ENCODE measurements at places on chromosomes 16 and 17. TPM values are rescaled to one million over a fixed set of nuclear protein-coding genes. Genes with fewer than 3 reads are reported as not detected.

DNA sequence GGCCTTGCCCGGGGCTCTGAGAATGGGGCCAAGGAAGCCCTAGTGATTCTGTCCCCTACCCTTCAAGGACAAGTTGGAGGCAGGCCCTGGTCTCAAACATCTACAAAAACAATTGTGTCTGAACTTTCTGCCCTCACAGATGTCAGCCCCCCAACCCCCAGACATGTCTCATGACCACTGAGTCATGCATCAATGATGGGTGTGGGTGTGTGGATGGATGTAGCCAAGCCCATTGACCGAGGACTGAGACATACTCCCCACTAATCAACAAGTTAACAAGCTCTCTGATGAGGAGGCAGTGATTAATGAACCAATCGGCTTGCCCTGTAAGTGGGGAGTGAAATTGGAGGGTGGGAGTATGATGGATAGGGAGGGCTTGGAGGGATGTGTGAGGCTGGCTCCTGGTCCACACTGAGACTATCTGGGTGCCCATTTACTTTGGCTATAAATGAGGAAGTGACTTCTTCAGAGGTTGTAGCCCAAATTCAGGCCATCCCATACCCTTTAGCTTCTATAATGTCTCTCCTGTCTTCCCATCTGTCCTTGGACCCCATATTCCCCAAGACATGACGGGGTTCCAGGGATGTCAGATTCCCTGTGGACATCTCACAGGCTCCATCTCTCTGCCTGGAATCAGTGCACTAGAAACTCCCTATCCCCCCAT, 97.1 kb upstream of the TMEM97 start:
- no peak for DNase-seq

Gene KRTAP3-1
- not detected for total RNA-seq

DNA sequence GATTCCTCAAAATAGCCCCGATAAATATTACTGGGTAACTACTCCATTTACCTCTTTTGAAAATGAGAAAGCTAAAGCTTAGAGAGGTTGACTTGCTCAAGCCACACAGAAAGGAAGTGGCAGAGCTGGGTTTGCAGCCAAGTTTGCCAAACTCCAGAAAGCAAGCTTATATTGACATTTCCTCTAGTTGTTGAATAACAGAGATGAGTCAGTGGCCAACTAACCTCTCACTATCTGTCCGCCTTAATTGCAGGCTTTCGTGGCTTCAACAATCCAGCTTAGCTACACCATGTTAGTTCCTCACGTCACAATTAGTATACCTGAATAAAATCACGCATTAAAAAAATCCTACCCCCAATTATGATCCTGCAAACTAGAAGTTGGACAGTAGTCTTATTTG, 151.7 kb downstream of the CNTNAP4 start:
- DNase-seq, result no peak

DNA sequence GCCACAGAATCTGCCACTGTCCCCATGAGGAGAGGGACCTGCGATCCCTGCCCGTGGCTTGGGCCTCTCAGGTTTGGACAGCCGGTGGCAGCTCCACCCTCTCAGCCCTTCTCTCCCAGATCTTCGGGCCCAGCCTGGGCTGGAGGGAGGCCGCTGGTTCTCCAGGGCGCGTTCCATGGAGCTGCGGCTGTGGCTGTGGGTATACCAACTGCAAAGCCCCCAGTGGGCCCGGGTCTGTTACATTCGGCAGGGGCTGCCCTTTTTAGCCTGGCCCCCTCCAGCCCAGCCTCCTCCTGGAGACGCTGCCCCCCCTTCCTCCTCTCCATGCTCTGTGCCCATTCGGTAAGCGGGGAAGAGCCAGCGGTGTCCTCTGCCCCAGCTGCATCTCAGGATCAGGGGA, 64.7 kb upstream of the ZNF469 start:
- no peak for DNase-seq

Gene RAD51C
- 10.4 TPM for total RNA-seq

GRCh38 chr17:72989074-72989610, 103.3 kb downstream of the SLC39A11 start:
- DNase-seq, result no peak

Gene KRT23
- total RNA-seq, result not detected

DNA sequence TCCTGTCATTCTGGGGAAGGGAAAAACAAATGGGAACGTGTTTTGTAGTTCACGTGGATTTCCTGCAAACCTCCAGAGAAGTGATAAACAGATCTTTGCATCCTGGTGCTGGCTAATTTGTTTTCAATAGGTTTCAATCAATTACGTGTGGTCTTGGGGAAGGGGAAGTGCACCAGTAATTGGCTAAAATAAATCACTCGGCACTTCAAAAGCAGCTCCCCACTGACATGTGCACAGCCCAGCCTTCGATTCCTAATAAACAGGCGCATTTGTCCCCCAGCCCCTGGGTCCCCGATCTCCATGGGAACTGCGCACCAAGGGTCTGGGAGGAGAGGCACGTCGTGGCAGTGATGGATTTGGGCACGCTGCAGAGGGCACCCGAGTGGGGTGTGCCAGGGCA, 112.9 kb upstream of the GSE1 start:
- DNase-seq, result no peak

DNA sequence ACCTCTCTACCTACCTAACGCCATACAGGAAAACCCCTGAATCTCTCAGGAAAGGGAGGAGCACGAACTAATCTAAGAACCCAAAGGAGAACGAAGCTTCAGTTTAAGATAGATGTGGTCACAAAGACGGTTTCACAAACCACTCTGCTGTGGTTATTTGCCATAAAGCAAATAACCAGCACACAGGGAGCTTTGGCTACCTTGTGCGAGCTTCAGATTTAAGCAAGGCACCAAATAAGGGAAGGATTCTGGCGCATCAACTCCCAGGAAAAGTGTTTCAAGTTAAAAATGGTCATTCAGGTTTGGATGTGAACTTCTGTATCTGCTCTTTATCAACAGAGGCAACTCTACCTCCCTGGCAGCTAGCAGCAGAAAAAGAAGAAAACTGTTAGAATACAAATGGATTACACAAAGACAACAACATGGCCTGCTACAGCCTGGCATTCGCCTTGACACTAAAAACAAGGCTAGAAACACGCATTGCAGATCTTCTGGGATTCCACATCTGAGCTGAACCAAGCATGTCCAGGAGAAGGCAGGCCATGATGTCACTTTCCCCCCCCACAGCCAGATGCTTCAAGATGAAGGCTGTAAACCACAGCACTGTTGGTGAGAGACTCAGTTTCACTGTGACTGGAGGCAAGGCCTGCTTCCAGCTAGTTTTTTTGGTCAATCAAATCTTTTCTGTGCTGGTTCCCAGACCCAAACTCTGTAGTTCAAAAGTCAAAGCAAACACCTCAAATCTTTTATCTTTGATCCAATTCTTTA, 43.6 kb downstream of the SMG6 start:
- no peak for DNase-seq
